ENCODE measurements at places on chromosomes 6 and 20. TPM values are rescaled to one million over a fixed set of nuclear protein-coding genes. Genes with fewer than 3 reads are reported as not detected.

The SASH1 gene
- polyA plus RNA-seq: 40.5 TPM

The TMEM217 gene
- polyA plus RNA-seq: 2.2 TPM

The PRKN gene
- 5.2 TPM for polyA plus RNA-seq

The FGD2 gene
- polyA plus RNA-seq: 2.4 TPM

- peak; percentile 30 for DNase-seq
These were observed 10.9 kb upstream of the ANKEF1 start for GRCh38 chr20:10023911-10024310.

DNA sequence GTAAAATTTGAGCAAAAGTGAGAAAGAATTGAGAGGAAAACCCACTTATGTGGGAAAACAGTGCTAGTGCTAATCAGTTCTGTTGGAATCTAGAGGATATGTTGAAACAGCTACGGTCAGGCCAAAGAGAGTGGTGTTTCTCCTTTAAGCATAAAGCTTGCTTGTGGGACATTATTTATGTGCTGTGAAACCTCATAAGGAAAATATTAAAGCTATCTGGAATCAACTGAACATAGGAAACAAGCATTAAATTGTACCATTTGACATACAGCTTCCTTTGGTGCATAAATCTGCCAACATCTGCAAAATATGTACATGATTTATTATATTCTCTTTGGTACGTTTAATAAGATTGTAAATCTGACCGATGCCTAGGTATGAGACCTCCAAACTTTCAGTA lies 182.5 kb upstream of the PDE10A start:
- DNase-seq: no peak

- no peak for DNase-seq
These were observed 9.8 kb downstream of the VEGFA start for GRCh38 chr6:43779852-43780236.

- DNase-seq: no peak
These were observed 36.1 kb upstream of the NKX2-4 start for GRCh38 chr20:21433329-21433890.

- DNase-seq: no peak
These were observed 36.8 kb downstream of the PNLDC1 start for GRCh38 chr6:159836718-159837490.

DNA sequence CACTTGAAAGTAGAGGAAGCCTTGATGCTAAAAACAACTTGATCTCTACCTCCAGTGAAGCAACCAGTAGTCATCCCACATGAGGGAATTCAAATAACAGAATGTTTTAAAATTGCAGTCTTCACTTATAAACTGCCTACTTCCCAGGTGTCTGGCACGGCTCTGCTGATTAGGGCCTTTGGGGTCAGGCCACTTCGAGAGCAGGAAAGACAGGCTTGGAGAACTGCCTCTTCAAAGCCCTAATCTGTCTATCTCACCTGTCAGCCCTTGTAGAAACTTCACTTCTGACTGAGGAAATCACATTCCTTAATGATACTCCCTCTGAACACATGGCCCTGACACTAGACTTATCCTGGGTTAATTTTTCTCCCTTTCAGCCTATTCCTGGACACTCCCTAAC lies 458.6 kb downstream of the TENT5A start:
- no peak for DNase-seq

GRCh38 chr6:16688984-16689636 lies 72.2 kb downstream of the ATXN1 start:
- no peak for DNase-seq

DNA sequence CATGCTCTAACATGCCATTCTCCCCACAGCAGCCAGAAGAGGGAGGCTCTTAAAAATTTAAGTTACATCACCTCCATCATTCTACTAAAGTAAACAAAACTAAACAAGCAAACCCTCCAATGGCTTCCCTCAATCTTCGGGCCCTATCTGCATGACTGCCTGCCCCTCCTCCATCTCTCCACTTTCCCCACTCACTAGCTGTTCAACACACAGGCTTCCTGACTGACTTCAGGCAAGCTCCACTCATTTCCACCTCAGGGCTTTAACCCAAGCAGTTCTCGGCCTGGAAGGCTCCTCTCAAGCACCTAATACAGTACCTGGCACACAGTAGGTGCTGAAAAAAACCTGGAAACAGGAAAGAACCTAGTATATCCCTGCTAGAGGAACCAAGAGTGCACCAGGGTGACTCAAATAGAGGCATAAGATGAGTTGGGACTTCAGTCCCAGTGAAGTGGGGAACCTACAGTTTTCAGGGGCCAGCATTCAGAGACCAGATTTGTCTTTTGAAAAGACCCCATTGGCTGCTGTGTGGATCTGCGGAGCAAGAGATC lies 2.8 kb downstream of the AHCY start:
- no peak for DNase-seq

DNA sequence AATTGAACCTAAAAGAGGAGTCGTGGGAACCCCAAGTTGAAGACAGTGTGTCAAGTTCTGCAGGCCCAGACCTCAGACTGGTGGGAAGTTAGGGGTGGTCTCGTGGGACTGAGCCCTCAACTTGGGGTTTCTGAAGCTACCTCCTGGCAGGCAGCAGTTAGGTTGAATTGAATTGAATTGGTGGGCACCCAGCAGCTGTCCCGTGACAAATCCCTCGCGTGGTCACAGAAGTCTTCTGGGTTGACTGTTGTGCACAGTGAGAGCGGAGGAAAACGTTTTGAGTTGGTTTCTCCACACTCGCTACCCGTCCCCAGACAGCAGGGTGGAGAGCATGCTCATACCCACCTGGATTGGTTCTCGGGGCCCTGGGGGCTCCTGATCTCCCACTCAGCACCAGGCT lies 12.9 kb downstream of the SLC4A11 start:
- DNase-seq: no peak

DNA sequence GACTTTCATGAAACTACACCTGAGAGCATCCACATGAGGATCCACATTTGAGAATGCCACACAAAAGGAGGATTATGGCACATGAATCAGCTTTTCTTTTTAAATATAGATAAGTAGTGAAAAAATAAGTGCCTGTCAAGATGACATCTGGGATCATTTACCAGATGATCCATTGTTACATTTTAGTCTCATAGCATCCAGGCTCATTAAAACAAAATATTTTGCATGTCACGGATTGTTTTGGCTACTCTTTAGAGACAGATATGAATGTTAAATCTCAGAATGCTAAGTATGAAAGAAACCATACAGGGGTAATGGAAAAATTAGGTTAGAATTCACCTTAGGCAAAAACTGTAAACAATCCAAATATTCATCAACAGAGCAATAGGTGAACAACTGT lies 66.7 kb downstream of the MYO6 start:
- DNase-seq: no peak

DNA sequence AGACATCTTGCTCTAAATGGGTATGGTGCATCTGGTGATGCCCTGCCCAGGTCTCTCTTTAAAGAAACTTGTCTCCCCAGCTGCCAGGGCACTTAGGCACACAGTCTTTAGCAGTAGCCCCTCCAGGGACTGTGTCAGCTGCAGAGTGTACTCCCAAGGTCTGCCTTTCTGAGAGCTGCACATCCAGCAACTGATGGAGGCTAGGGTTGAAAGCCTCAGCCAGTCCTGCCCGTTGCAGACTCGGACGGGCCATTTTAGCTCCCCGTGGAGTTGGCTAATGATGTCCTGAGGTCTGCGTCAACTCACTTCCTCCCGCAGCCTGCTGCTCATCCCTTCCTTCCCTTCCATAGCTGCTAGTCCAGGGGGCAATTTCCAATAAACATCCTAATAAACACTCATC lies 381.8 kb downstream of the PTPRT start:
- DNase-seq: no peak
